Activated CD8-positive, alpha-beta memory T cell treated with anti-CD3 and anti-CD28 coated beads for 48 hours (primary cell): ENCODE measurements at places on chromosomes 6 and 20.

GRCh38 chr20:2210646-2211552, 84.9 kb upstream of the TGM3 start:
- no peak for DNase-seq

- no peak for DNase-seq
Observed at GRCh38 chr6:148273962-148274752, 68.5 kb upstream of the SASH1 start.

DNA sequence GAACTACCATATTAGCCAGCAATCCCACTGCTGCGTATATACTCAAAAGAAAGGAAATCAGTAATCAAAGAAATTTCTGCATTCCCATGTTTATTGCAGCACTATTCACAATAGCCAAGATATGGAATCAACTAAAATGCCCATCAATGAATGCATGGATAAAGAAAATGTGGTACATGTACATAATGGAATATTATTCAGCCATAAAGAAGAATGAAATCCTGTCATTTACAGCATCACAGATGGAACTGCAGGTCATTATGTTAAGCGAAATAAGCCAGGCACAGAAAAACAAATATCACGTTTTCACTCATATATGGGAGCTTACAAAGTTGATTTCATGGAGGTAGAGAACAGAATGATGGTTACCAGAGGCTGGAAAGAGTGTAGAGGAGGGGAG, 65.1 kb downstream of the ALDH8A1 start:
- no peak for DNase-seq

DNA sequence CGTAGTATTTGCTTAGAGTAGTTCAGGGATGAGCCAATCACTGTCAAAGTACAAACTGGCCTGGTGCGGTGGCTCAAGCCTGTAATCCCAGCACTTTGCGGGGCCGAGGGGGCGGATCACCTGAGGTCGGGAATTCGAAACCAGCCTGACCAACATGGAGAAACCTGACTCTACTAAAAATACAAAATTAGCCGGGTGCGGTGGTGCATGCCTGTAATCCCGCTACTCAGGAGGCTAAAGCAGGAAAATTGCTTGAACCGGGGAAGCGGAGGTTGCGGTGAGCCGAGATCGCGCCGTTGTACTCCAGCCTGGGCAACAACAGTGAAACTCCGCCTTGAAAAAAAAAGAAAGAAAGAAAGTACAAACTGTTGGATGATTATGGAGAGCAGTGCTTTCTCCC, 27.5 kb upstream of the JARID2 start:
- no peak for DNase-seq

DNA sequence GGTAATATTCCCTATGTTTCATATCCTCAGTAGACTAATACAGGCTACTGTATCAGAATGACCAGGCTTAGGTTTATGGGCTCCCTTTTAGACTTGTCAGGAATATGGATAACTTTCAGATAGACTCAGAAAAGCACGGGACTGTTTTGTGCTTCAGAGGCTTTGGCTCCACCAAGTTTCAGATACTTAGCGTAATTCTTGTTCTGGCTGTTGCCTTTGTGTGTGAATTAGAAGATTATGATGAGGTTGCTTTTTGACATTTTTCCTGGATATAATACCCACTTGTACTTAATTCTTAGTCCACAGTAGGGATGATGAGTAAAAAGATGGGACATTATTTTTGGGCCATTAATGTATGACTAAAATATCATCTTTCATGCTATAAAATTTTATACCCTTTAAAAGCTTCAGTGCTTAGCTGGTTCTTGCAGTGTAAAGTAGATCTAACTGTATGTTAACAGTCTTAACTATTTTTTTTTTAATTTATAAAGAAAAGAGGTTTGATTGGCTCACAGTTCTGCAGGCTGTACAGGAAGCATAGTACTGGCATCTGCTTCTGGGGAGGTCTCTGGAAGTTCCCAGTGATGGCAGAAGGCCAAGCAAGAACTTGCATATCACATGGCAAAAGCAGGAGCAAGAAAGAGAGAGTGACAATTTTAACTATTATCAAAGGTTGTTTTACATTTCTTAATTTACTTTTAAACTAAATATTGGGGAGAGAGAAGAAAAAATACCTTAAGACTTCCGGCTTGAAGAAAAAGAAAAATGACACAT, 120.7 kb downstream of the ZFAND3 start:
- DNase-seq: no peak

- DNase-seq: no peak
Observed at GRCh38 chr6:157059781-157060180, 263.5 kb downstream of the TMEM242 start.

- no peak for DNase-seq
Observed at GRCh38 chr20:25318471-25319240, 70.8 kb downstream of the PYGB start.

DNA sequence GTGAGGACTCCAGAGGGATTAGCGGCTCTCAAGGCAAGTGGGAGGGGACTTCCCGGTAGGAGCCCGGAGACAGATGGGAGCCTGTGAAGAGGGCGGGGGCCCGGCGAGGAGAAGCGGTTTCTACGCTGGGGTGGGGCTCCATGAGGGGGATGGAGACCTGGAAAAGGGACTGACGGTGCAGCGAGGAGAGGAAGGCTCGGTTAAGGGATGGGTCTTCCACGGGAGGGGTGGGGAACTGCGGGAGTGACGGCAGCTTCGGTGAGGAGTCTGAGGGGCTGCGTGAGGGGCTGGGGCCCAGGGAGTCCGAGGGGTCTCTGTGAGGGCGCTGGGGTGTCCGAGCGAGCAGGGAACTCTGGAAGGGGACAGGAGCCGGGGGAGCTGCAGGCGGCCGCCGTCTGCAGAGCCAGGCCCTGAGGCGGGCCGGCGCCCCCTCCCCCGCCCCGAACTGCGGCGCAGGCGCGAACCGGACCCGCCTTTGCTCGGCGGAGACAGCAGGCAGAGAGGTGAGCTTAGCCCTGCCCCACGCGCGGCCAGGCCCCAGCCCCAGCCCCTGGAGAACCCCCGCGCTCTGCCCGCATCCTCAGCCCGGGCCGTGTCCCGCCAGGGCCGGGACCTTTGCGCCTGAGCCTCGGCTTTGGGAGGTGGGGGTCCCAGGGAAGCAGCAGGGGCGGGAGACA, at the start of gene NRSN2:
TSS of gene NRSN2 (plus strand) at position 472 of the 677 bp plus-strand sequence. CDS start 2,533 bp downstream, outside the sequence.
- no peak for DNase-seq

DNA sequence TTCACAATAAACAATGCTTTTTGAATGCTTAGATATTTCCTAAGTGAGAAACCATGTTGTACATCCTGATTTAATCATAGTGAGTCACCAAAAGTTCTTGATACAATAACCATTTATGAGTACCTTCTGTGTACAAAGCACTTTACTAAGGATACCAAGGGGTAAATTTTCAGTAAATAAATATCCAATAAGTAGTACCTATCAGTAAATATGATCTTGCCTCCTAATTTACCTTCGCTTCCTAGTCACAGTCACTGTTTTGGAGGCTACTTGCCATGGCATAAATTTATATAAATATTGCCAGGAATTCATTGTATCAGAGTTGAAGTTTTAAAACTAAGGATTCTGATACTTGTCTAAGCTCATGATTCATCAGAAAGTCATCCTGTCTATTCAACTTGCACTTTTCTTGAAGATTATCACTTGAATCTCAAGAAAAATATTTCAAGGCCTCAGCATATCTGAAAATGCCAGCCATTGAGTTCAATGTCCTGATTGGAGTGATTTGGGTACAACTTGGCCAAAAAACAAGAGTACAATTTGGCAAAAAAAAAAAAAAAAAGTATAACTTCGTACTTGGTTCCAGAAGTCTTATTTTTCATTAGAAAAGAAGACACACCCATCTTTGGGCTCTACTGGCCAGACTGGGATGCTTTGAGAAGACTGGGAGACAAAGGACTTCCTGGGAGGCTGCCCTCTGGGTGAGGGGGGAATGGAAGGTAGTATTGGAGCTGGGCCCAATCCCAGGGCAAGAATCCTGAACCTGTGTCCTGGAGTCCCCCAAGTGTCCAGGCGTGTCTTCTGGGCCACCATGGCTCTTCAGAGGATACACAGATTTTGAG, 32.8 kb downstream of the RAB22A start:
- no peak for DNase-seq

DNA sequence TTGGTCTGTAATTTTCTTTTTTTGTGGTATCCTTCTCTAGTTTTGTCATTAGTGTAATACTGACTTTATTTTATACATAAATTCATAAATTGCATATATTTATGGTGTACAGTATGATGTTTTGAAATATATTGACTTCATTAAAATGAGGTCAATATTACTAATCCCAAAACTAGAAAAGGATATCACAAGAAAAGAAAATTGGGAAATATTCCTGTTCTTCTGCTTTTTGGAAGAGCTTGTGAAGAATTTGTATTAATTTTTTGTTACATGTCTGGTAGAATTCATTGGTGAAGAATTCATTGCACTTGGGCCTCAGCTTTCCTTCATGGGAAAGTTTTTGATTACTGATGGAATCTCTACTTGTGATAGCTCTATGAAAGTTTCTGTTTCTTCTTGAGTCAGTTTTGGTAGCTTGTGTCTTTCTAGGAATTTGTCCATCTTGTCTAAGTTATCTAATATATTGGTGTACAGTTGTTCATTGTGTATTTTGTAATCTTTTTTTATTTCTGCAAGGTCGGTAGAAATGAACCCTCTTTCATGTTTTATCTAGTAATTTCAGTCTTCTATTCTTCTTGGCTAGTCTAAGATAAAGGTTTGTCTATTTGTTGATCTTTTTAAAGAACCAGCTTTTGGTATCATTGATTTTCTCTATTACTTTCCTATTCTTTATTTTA, 11.3 kb upstream of the ZNF451 start:
- DNase-seq: no peak

DNA sequence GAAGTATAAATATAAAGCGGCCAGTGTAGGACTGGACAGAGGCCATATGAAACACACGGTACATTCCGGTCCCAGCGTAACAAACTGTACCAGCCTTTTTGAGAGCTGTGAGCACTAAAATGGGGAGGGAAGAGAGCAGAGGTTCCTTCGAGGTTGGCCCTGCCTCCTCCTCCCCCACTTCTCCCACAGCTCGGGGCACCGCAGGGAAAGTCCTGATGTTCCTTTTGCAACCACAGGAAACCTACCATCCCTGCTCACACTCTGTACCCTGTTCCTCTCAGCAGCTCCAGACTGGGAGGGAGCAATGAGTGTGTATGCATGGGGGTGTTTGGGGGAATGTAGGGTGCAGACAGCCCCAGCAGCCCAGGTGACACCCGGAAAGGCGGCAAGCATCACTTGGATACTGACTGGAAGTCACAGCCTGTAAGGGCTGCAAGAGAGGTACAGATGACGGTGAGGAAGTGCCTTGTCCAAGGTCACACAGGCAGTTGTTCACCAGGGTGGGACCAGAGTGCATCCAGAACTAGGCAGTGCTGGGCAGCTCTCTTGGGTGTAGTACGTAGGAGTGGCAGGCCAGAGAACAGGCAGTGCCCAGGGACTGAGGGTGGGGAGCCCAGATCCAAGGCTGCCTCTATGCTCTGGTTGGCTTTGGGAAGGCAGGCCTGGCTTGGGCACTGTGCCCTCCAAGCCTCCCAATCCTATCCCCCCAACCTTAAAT, 11.0 kb upstream of the ARMC12 start:
- DNase-seq: no peak

GRCh38 chr6:125444006-125444923, 142.5 kb upstream of the HDDC2 start:
- DNase-seq: no peak

DNA sequence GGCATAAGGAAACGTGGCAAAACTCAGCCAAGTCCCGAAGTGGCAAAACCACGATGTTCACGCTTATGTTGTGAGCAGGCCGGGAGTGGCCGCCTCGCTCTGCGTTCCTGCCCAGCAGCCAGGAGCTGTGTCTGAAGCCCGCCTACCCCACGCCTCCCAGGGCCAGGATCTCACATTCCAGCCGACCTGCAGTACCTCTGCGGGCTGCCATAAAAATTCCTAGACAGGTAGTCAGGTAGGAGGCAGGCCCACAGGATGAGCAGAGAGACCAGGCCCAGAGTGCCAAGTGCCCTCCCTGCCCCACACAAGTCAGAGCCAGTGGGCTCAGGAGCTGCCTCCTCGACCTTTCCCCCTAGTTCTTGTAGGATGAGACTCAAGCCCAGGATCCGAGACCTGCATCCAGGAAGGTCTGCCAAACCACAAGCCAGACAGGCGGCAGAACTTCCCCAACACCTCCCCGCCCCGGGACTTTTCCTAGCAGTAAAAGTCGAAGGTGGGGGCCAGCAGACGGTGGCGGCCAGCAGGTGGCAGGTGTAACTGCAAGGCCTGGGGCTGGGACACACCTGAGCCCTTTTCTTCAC, 16.7 kb downstream of the PMEPA1 start:
- DNase-seq: no peak

GRCh38 chr6:77463861-77464494, 687 bp upstream of the HTR1B start:
- DNase-seq: no peak
